ENCODE measurements at places on chromosomes 3 and 15.

GRCh38 chr15:45645026-45645980, 10.5 kb downstream of the SQOR start:
- no peak for DNase-seq

DNA sequence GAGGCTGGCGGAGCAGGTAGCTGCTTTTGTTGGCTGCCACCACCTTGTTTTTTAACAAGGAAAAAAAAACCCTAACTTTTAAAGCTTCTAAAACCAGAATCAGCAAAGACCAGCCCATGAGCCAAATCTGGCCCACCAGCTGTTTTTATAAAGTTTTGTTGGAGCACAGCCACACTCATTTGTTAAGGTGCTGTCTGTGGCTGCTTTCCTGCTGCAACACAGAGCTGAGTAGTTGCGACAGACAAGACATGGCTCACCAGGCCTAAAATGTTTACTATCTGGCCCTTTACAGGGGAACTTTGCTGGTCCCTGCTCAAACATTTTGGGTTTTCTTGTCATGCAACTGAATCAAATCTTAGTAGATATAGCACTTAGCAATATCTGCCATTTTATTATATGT, 18.9 kb downstream of the EFCAB12 start:
- no peak for DNase-seq

DNA sequence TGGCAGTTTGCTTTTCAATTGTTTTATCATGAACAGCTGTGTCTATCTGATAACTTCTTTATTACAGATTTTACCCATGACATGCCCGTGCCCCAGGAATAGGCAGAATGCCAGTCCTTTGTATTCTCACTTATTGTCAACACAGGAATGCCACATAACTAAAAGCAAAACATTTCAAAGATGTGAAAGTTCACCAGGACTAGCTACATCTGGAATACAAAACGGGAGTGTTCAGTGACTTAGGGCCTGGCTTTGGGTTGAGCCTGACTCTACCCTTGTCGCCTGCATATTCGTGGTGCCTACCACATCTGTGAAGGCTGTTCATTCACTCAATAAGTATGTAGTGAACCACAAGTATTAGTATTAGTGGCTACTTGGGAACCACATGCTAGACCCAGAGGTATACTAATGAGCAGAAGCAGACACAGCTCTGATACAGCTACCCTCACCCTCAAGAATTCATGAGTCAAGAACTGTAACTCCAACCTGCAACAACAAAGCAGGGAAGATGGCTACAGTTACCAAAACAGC, 2.9 kb downstream of the TNFSF10 start:
- no peak for DNase-seq

DNA sequence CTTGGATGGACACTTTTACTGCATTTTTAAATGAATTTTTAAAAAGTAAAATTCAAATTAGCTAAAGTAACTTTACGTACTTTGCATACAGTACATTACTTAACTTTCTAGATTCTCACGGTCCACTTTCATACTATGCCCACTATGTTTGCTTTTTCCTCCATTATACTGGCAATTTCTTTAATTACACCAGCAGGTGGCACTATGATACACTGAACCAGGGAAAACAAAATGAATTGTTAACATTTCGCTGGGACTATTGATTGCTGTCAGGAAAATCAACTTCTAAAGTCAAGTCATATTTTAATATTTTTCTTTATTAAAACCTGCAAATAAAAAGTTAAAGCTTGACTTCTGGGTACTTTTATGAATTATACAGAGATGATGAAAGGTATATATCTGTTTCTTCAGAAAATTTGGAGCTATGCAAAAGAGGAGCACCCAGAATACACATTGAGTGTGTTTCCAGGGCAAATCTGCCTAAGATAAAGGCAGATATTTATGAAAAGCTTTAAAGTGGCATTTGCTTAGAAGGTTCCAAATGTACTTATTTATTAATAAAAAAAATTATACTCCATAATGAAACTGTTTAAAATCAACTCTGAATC, 21.8 kb upstream of the POU1F1 start:
- DNase-seq: no peak

DNA sequence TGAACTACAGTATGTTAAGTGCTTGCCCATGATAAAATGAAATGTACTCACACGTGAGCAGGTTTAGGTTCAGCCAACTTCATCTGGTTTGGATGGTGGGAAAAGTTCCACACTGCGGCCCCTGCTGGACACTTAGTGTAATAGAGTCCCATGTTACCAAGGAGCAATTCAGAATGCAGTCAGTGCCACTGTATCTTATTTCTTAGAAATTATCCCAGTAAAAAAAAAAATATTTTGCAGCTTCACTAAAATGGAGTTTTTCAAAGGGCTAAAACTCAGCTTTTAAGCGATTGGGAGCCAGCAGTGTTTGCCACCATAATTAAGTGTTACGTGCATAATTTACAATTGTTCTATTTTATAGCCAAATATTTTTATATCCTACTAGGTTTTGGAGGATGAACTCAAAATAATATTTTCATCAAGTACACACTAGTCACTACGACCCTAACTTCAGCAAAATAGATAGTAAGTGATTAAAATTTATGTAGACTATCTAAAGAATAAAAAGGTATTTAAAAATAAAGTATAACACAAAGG, 371.7 kb upstream of the GBE1 start:
- peak; percentile 1 for DNase-seq

DNA sequence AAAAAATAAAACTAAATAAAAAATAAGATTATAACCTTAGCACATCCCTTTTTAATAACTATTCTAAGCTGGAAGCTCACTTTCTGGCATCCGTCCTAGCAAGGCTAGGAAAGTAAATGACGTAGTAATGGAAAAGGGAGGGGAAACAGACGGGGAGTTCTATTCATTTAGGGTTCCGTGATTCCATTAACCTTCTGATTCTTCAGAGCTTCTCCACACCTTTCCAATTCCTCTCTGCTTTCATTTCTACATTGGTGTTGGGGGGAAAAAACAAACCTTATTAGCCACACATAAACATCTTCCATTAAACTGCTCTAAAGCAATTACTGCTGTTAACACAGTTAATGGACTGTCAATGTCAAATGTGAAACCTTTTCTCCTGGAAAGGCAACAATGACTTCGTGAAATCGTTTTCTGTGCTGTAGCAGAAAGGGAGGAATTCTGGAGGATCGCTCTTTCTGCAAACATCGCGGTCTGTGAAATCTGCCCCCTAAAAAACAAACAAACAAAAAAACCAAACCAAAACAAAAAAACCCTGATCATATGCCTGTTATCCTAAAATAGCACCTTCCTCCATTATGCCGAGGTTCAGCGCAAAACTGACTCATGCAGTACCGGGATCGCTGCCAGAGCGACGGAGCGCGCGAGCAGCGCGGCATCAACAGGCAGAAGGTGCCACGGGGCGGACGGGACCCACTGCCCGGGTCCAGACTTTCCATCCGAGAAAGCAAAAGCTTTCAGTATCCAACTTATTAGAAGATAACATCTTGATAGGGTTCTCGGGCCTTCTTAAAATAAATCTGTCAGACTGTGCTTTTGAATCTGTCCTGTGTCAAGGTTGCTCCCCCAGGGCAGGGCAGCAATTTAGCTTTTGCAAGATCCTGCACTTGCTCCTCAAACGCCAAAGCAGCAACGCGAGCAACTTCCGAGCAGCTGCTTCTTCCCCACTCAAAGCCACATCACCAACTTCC, 156.2 kb downstream of the FGF12 start:
- no peak for DNase-seq

GRCh38 chr3:172102123-172102882, 62.9 kb downstream of the FNDC3B start:
- peak; percentile 3 for DNase-seq

DNA sequence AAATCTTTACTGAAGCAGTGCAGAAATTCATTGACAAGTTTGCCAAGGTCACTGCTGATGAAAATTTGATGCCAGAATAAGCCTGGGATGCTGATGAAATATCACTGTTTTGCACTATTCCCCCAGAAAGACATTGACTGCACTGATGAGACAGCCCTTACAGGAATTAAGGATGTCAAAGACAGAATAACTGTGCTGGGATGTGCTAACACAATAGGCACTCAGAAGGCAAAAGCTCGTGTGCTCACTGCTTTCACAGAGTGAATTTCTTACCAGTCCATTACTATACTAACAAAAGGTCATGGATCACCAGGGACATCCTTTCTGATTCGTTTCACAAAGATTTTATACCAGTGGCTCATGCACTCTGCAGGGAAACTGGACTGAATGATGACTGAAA, 69.4 kb downstream of the MCF2L2 start:
- DNase-seq: no peak

- no peak for DNase-seq
Measured at GRCh38 chr3:143627336-143627735, 220.9 kb downstream of the SLC9A9 start.

- DNase-seq: no peak
Measured at GRCh38 chr15:97961067-97961954, 808 bp downstream of the ARRDC4 start.

- DNase-seq: no peak
Measured at GRCh38 chr3:59069838-59070237, 20.0 kb upstream of the CFAP20DC start.

GRCh38 chr3:12553921-12554391, 2.9 kb upstream of the MKRN2 start:
- no peak for DNase-seq

DNA sequence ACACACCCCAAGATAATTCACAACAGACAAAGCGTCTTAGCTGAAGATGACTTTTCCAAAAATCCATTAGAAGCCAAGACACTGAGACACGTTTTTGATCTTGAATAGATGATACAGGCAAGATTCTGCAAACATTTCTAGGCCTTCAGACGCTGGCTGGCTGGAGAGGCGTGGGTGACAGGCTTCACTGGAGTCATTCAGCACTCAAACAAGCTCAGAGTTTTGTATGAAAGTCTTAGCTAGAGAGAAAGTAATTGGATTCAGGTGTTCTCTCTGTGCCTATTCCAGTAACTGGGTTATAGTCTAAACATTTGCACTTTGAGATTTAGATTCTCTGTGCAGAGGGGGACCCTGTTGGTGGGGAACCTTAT, 147.7 kb upstream of the BHLHE40 start:
- DNase-seq: no peak

DNA sequence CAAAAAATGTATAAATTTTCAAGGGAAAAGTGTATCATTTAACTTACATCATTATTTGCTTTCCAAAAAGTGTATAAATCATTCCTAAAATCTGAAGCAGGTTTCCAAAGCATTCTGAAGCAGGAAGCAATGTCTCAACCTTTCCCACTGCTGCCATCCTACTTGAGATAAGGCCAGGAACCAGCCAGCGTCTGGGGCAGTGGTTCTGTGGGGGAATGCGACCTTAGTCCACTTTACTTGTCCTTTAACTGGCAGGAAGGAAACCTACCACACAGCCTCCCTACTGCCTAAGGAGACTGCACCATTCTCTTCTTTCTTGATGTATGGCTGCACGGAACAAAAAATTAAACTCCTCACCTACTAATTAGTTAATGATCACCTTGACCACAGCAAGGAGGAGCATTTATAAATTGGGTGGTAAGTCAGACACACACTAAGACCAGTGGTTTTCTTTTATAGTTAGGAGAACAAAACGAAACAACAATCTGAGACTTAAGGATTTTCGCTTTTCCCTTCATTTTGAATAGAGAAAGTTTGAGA, 3.7 kb downstream of the SORD start:
- no peak for DNase-seq

DNA sequence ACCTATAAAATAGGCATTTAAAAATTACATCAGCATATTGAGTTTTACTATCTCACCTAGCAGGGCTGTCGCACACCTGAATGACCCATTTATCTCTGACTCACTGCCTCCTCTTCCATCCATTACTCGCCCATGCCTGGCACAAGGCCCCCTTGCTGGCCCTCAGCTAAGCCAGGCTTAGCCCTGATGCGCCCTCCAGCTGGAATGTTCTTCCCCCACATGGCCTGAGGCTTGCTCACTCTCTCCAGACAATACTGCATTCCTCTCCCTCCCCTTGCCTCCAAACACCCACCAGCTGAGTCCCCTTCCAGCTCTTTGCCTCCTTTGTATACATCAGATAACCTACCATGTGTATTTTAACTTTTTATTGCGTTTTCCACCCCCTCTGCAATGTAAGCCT, 7.2 kb downstream of the SH3BP5 start:
- no peak for DNase-seq

DNA sequence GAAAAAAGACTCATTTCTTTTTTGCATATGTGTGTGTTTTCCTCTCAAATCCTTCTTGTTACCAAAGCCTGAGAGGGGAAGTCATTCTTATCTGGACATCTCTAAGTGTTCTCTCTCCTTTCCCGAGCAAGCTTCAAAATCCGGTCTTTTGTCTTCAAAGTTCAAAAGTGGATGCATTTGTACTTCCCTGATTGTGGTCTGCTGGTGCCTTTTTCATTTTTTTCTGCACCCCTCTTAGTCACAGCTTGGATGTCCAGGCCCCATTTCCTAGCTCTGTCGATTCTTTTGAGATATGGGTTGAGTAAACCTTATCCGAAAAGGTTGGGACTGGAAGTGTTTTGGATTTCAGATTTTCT, 34.8 kb downstream of the EHD4 start:
- DNase-seq: no peak

- DNase-seq: no peak
Measured at GRCh38 chr3:131705558-131706051, 202.8 kb upstream of the MRPL3 start.

- DNase-seq: no peak
Measured at GRCh38 chr3:180987344-180987743, 2.2 kb downstream of the DNAJC19 start.

GRCh38 chr3:183913580-183913920, 28.9 kb upstream of the PARL start:
- no peak for DNase-seq

GRCh38 chr3:14467814-14468620, 65.6 kb downstream of the SLC6A6 start:
- DNase-seq: peak; percentile 19

GRCh38 chr3:59467476-59467875, 417.7 kb upstream of the CFAP20DC start:
- DNase-seq: no peak

GRCh38 chr15:66654739-66655375, 47.2 kb upstream of the SMAD6 start:
- DNase-seq: no peak

DNA sequence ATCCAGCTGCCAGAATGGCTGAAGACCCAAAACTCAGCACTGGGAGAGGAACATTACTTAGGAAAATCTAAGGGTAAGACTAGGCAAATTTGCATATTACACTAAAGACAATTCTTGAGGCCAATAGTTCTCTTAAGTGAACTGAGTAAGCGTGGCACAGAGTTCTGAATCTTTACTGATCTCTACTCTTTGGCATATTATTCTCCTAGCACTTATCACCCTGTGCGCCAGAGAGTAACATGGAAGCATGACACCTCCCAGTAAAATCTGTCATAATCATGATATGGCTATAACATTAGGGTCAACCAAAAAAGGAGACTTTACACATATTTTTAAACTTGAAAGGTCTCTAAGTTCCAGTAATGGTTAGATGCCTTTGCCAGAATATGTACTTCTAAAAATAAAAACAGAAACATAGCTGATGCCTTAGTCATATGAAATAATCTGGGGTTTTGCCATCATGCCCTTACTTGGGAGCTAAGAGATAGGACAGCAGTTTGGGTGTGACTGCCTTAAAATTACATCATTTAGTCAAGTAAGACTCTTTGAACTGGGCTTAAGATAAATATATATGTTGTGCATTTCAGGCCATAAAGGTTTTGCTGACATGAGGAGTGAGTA, 290.5 kb downstream of the PLCL2 start:
- DNase-seq: no peak
